ENCODE measurements at places on chromosomes 13 and 19.

GRCh38 chr19:38433268-38433733, at the start of gene RYR1:
Gene RYR1, plus strand, starts transcription at chr19:38433691. Its CDS starts 139 bp downstream, at chr19:38433830.
- DNase-seq, result peak; percentile 88
- peak within 1 kb of the TSS; percentile 12 for H3K27ac ChIP-seq
- H3K4me1 ChIP-seq, result peaks cover 38% of the 10 kb centered on the region
- H3K36me3 ChIP-seq, result no peaks in the 10 kb centered on the region

GRCh38 chr13:68304286-68304893, 1074.3 kb upstream of the PCDH9 start:
- H3K27ac ChIP-seq, result no peak overlapping the region
- H3K27me3 ChIP-seq, result no peaks in the 10 kb centered on the region
- no peak for DNase-seq
- no peak overlapping the region for H3K4me3 ChIP-seq

DNA sequence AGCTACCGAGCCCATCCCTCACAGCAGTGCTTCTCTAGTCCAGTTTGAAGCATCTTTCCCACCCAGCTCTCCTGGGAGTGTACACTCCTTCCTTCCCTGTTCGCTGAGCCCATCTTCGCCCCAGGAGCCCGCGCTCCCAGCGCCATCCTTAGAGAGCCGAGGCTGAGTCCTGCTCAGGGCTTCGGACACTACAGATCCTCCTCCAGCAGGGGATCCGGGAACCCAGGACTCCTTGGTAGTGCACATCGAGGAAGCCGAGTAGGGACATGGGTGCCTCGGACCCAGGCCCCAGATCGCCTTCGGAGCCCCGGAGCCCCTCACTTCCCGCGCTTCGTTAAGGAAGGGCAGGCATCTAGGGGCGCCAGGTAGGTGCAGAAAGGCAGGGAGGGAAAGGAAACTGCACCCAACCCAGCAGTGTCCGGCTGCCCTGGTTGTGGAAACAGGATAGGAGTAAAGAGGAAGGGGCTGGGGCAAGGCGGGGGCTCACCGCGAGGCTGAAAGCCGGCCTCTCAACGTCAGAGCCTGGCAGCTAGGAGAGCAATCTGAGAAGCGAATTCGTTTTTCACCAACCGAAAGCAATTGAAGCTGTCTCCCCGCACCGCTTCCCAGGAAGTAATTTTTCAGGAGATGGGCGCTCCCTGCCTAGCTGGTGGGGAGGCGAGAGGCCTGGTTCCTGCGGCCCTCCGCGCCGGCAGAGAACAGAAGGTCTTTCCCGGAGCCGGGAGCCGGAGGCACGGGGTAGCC, 1.0 kb downstream of the PDX1 start:
- peak; percentile 51 for DNase-seq
- no peaks in the 10 kb centered on the region for H3K36me3 ChIP-seq
- H3K4me1 ChIP-seq, result peaks cover 37% of the 10 kb centered on the region
- peaks cover 99% of the 10 kb centered on the region for H3K27me3 ChIP-seq
- H3K4me3 ChIP-seq, result peak overlapping the region; percentile 77

- H3K4me3 ChIP-seq, result no peak overlapping the region
- no peak overlapping the region for H3K27ac ChIP-seq
- no peaks in the 10 kb centered on the region for H3K4me1 ChIP-seq
These were observed 283.8 kb downstream of the DCT start for GRCh38 chr13:94195715-94196114.

DNA sequence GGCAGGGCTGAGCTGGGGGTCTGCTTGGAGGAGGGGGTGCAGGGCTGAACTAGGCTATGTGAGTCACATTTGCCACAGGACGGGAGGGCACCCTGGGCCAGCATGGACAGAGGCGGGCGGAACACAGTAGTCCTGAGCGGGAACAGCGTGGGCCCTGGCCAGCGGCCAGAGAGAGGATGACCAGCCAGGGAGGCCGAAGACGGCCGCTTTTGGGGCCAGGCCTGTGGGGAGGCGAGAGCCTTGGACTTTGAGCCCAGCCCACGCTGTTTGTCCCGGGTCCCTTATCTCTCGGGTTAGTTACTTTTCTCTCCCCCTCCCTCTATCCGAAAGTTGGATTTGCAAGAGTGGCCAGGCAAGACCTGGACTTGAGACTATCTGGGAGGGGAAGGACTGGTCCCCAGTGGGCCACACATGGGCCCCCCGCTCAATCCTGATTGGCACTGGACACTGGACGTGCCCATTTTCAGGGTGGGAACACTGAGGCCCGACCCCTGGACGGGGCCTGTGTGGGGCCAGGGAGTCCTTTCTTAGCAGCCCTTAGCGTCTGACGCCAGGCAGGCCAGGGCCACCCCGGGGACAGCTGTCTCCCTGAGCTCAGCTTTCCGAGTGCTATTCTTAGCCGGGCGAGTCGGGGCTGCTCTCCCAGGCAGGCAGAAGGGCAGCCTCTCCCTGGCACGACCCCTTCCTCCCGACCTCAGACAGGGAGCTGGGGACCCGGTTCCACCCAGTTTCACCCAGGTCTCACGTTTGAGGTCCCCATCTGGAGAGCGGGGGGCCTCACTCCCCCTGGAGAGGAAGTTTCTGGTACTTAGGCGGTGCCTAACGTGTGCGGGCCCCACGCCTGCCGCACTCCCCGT, 833 bp downstream of the GAMT start:
- no peak overlapping the region for H3K27ac ChIP-seq
- H3K4me1 ChIP-seq, result peaks cover 10% of the 10 kb centered on the region
- peaks cover 21% of the 10 kb centered on the region for H3K27me3 ChIP-seq
- peaks cover 6% of the 10 kb centered on the region for H3K36me3 ChIP-seq
- H3K4me3 ChIP-seq, result peak overlapping the region; percentile 60
- no peak for DNase-seq
